Endothelial cell of umbilical vein (primary cell): ENCODE measurements at places on chromosomes 12 and 14.
A peak's percentile ranks its signal among the peaks of the same experiment; 100 is the strongest.

- H3K36me3 ChIP-seq: no peaks in the 10 kb centered on the region
- no peak for DNase-seq
- no peak overlapping the region for H3K27ac ChIP-seq
Measured at GRCh38 chr12:3273409-3273853, 196.3 kb downstream of the TSPAN9 start.

DNA sequence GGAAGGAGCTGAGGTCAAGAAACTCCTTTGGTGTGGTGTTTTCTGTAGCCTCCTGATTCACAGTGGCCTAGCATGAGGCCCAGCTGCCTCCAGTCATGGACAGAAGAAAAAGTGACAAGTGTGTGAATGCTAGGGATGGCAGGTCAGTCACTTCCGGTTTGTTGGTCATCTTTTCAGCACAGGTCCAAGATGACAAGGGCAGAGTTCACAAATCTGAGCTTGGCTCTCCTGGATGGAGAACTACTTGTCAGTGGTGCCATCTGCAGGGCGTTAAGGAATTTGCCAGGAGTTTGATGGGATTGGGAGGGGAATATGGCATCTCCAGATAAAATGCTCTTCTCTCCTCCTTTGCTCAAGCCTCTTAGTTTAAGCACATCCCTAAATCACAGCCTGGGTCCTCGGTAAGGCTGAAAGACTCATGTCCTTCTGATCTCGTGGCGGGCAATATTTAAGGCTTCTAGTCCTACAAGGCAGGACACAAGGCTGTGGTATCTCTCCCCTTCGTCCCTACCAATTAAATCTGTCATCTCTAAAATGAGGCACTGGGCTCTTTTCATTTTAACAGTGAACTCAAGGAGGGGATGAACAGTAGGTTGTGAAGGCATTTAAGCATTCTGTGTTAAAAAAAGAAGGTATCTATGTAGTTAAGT, 10.0 kb downstream of the TUBA1B start:
- peak; percentile 65 for DNase-seq
- H3K27me3 ChIP-seq: no peaks in the 10 kb centered on the region
- H3K36me3 ChIP-seq: no peaks in the 10 kb centered on the region
- H3K4me3 ChIP-seq: no peak overlapping the region

- no peaks in the 10 kb centered on the region for H3K4me1 ChIP-seq
- no peak overlapping the region for H3K4me3 ChIP-seq
- H3K27me3 ChIP-seq: peaks cover 8% of the 10 kb centered on the region
- no peak for DNase-seq
Measured at GRCh38 chr12:7259060-7259459, 44.8 kb upstream of the ACSM4 start.

DNA sequence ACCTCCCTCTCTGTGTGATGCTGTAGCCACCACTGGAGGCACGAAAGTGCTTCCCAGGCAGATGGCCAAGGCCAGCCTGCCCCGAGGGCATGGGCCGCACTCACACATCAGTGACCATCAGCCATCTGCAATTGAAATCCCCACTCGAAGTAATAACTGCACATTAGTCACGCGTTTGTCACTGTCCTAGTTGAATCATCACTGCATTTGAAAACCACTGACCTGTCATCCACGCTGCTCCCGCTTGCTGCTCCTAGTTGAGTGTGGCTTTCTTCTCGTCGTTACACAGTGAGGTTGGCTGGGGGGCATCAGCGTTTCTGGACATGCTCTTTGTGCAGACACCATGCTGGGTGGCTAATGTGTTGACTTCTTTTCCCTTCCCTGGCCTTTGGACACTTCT, 176.1 kb downstream of the ADGRD1 start:
- H3K27ac ChIP-seq: no peak overlapping the region
- H3K27me3 ChIP-seq: no peaks in the 10 kb centered on the region
- DNase-seq: no peak
- no peaks in the 10 kb centered on the region for H3K4me1 ChIP-seq
- no peak overlapping the region for H3K4me3 ChIP-seq

DNA sequence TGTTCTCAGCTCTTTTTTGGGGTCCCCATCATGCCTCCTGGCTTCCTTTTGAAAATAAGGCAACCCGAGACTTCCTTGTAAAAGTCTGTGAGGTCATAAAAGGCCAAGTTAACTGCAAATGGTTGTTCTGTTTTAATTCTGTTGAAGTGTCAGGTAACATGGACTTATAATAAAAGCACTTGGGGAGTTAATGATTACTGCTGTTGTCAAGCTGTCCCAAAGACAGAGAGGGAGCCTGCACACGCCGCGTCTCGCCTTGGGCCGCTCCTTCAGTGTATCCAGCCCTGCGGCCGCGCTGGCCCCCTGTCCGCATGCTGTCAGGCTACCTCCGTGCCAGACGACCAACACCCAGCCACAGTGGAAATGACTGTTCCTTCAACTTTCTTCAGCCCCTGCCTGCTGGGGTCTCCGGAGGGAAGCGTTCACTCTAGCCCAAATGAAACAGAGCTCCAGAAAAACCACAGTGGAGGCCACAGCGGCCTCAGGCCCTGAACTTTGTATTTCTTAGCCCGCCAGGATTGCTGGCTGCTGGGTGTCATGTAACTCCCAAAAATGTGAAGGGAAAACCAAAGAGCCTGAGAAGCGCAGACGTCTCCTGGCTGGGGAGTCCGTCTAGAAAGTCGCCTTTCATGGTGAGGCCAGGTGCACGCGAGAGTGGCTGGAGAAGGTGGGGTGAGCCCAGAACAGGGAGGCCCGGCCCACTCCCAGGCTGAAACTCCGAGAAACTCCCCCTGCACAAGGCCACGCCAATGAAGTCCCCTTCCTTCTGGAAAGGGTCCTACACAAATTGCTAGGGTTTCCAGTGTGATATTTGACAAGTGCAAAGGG, 189.1 kb downstream of the ZFP36L1 start:
- no peaks in the 10 kb centered on the region for H3K36me3 ChIP-seq
- no peaks in the 10 kb centered on the region for H3K27me3 ChIP-seq
- H3K4me3 ChIP-seq: no peak overlapping the region
- H3K27ac ChIP-seq: no peak overlapping the region
- peaks cover 13% of the 10 kb centered on the region for H3K4me1 ChIP-seq

DNA sequence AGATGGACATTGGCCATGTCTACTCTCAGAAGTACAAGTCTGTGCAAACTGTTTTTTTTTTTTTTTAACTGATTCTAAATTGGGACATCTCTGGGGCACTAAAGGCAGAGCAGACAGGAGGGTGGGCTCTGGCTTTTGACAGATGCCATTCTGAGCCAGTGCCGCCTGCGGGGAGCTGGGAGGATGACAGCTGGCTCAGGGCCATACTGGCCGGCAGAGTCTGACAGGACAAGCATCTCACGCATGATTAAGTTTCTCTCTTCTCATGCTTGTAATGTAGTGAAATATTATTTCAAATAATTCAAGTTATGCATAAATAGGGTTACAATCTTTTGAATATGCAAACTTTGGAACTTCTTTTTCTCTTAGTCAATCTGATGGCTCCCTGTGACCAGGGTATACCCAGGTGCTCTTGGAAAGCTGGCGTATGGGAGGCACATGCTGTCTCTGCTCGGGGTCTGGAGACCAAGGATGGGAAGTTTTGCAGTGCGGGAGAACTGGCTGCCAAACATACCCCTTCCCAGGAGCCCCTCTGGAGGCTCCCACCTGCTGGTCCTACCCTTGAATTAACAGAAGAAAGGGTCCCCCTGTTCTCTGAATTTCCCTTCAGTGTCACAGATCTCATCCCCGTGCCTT, 7.6 kb downstream of the CDCA4 start:
- no peaks in the 10 kb centered on the region for H3K27me3 ChIP-seq
- H3K4me1 ChIP-seq: peaks cover 26% of the 10 kb centered on the region
- peaks cover 10% of the 10 kb centered on the region for H3K36me3 ChIP-seq
- no peak overlapping the region for H3K27ac ChIP-seq
- no peak overlapping the region for H3K4me3 ChIP-seq

GRCh38 chr12:62604871-62605270, 138.2 kb downstream of the MON2 start:
- H3K36me3 ChIP-seq: no peaks in the 10 kb centered on the region
- no peaks in the 10 kb centered on the region for H3K27me3 ChIP-seq
- H3K4me3 ChIP-seq: peak overlapping the region; percentile 99
- peak; percentile 44 for DNase-seq
- peaks cover 22% of the 10 kb centered on the region for H3K4me1 ChIP-seq

DNA sequence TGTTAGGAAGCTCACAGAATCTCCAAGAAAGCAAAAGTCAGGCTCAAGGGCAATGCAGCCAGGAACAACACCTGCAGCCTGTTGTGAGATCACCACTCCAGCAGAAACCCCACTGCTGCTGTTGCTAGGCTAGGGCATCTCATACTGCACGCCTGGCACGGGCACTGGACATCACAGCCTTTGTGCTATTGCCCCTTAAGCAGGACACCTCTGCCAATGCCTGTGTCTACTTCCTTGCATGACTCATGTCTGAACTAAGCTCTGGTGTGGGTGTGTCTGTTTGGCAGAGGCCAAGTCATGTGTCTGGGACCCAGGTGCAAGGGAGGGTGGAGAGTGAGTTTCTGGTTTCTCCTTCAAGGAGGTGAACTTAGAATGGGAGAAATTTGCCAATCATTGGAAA, 10.0 kb upstream of the DDX47 start:
- DNase-seq: peak; percentile 89
- peak overlapping the region; percentile 95 for H3K27ac ChIP-seq
- no peak overlapping the region for H3K4me3 ChIP-seq
- H3K27me3 ChIP-seq: no peaks in the 10 kb centered on the region
- peaks cover 36% of the 10 kb centered on the region for H3K4me1 ChIP-seq

DNA sequence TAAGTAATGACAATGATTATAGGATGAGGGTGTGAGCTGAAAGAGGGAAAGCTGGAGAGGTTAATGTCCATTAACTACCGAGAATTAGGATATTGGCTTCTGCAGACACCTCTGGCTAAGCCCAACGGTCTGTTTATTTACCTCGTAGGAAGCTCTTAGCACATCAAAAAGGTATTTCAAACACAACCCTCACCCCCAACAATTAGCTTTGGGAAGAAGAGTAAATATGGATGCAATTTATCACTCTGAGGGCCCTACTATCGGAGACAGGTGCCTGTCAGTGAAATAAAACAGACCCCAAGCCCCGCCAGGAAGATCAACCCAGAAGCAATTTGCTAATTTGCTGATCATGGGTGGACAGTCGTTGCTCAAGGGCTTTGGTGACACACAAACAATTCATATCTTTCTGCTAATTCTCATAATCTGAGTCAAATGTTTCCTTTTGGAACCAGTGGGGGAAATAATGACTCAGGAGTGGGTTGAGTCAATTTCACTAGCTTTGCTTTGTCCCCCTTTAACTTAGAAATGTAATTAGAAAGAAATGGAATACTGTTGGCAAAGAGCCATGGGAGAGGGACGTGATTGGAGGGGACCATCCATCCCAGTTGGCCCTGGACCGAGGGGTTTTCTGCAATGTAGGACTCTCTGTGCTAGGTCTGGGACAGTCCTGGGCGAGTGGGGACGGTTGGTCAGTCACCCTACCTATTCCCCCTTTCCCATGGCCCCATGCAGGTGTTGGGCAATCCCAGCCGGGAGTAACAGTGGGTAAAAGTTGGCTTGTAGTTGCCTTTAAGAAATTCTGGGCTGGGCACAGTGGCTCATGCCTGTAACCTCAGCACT, 99.1 kb upstream of the MED13L start:
- H3K27me3 ChIP-seq: no peaks in the 10 kb centered on the region
- DNase-seq: peak; percentile 95
- H3K4me1 ChIP-seq: peaks cover 23% of the 10 kb centered on the region
- no peak overlapping the region for H3K4me3 ChIP-seq
- H3K36me3 ChIP-seq: no peaks in the 10 kb centered on the region

DNA sequence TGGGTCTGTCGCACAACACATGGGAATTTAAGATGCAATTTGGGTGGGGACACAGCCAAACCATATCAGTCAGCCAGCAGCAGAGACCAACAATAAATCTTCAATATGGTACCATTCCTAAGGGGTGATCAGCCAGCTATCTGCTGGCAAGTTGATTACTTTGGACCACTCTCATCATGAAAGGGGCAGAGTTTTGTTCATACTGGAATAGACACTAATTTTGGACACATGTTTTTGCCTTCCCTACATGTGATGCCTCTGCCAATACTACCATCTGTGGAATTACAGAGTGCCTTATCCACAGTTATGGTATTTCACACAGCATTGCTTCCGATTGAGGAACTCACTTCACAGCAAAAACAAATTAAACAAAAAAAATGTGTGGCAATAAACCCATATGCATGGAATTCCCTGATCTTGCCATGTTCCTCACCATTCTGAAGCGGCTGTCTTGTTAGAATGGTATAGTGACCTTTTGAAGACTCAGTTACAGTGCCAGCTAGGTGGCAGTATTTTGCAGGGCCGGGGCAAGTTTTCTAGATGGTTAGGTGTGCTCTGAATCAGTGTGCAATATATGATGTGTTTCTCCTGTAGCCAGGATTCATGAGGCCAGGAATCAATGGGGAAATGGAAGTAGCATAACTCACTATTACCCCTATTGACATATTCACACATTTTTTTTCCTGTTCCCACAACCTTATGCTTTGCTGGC, 179.0 kb upstream of the IGF1 start:
- no peaks in the 10 kb centered on the region for H3K36me3 ChIP-seq
- H3K4me3 ChIP-seq: no peak overlapping the region
- no peaks in the 10 kb centered on the region for H3K27me3 ChIP-seq
- H3K27ac ChIP-seq: no peak overlapping the region

DNA sequence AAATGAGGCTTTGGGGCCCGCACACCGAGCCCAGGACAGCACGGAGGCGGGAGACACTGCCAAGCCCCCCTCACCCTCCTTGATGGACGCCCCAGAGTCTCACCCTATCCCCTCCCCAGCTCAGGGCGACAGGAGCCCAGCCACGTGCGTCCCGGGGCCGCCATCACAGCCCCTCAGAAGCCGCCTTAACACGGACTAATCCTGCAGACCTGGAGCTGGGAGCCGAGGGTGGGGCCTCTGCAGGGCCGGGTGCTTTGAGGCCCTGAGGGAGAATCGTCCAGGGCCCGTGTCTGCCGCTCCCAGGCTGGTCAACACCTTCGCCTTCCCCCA, 79.7 kb upstream of the FBRSL1 start:
- H3K4me1 ChIP-seq: no peaks in the 10 kb centered on the region
- DNase-seq: no peak
- H3K36me3 ChIP-seq: no peaks in the 10 kb centered on the region
- no peaks in the 10 kb centered on the region for H3K27me3 ChIP-seq
- H3K27ac ChIP-seq: no peak overlapping the region

DNA sequence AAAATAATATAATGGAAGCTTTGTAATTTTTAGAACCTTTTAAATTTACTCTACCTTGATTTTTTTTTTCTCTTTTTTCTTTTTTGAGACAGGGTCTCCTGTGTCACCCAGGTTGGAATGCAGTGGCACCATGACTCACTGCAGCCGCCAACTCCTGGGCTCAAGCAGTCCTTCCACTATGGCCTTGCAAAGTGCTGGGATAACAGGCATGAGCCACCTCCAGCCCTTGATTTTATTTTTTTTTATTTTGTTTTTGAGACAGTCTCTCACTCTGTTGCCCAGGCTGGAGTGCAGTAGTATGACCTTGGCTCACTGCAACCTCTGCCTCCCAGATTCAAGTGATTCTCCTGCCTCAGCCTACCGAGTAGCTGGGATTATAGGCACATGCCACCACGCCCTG, 65.3 kb upstream of the TRAF3 start:
- no peak overlapping the region for H3K27ac ChIP-seq
- H3K4me3 ChIP-seq: no peak overlapping the region
- no peaks in the 10 kb centered on the region for H3K27me3 ChIP-seq
- H3K4me1 ChIP-seq: no peaks in the 10 kb centered on the region
- DNase-seq: no peak
- H3K36me3 ChIP-seq: peaks cover 5% of the 10 kb centered on the region
